ENCODE measurements at places on chromosomes 4 and X.

DNA sequence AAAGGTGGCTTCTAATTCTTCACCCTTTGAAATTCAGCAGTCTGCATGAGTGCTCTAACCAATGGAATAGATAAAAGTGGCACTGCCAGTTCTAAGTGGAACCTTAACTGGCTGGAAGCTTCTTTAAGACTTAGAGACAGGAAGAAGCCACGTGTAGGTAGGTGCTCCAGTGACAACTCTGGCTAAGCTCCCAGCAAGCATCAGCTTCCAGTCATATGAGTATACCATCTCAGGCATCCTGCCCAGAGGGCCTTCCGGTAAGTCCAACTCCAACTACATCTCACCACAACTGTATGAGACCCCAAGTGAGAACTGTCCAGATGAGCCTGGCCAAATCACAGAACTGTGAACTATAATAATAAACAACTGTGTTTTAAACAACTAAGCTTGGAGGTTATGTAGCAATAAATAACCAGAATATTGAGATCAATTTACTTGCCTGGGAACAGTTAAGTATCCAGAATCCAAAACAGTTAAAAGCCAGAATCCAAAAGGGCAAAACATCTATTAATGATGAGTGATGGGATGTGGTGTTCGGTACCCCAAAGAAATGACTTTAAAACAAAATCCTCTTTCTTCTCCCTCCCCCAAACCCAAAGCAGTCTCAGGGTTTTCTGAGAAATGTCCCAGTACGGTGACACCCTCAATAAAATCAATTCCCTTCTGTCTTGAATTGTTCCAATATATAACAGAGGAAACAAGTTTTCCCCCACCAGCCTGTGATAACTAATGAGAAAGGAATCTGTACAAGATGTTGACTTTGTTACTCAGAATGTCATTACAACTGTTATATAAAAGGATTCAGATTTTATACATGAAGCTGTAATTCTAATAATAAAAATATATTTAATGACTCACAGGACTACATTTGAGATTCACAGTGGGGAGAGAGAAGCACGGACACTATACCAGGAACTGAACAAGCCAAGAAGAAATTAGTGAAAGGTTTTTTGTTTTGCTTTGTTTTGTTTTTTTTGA is 4.2 kb downstream of the TSPAN5 start:
- DNase-seq, result no peak

DNA sequence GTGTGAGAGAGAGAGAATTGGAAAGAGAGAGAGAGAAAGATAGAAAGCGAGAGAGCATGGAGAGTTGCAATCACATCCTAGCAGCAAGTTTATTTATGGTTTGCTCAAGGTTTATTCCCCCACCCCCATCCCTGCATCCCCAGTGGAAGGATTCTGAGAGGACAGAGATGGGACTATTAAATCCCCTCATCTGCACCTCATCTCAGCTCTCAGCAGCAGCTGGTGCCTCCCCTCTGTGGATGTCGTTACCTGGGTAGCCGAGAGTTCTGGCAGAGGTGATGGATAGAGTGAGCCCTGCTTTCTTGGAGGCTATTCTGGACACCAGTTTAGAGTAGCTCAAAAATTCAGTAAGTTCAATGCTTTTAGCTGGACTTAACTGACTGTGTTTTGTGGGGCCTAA is 132.0 kb upstream of the RAI2 start:
- DNase-seq, result no peak

DNA sequence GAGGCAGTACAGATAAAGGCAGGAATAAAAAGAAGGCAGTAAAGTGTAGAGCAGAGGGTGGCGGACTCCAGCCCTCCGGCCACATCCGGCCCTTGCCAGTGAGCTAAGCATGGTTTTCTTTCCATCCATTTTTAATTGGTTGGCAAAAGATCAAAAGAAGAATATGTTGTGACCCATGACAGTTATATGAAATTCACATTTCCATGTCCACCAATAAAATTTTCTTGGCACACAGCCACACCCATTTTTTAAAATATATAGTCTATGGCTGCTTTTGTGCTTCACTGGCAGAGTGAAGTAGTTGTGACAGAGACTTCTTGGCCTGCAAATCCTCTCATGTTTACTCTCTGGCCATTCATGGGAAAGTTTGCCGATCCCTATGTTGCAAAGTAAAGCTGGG is 29.8 kb downstream of the SLC9A6 start:
- no peak for DNase-seq

- DNase-seq, result no peak
Observed at GRCh38 chr4:184544788-184545409, 70.5 kb upstream of the IRF2 start.

DNA sequence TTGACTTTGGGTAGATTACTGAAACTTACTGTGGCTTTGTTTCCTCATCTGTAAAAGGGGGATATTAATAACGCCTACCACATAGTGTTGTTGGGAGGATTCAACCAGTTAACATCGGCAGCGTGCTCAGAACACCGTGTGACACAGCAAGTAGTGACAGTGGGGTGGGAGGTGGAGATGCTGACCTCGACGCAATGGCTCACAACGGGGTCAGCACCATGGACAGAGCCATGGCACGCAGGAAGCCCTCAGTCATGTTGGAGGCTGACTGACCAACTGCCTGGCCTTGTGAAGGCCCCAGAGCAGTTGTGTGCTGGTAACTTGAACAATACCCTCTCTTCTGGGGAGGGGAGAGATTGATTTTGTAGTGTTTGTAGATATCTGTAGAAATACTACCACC is 93.2 kb downstream of the WFS1 start:
- no peak for DNase-seq

GRCh38 chrX:149527705-149528104 is 13.1 kb upstream of the EOLA1 start:
- DNase-seq, result no peak

Data from naive thymus-derived CD8-positive, alpha-beta T cell (primary cell).